Activated T-helper 1 cell treated with anti-CD3 and anti-CD28 coated beads, Interleukin-2, amount 50 U/mL, for 16 hours (primary cell): ENCODE measurements at places on chromosomes 3 and 15.

GRCh38 chr3:173659972-173660371, 262.4 kb downstream of the NLGN1 start:
- no peak for DNase-seq

DNA sequence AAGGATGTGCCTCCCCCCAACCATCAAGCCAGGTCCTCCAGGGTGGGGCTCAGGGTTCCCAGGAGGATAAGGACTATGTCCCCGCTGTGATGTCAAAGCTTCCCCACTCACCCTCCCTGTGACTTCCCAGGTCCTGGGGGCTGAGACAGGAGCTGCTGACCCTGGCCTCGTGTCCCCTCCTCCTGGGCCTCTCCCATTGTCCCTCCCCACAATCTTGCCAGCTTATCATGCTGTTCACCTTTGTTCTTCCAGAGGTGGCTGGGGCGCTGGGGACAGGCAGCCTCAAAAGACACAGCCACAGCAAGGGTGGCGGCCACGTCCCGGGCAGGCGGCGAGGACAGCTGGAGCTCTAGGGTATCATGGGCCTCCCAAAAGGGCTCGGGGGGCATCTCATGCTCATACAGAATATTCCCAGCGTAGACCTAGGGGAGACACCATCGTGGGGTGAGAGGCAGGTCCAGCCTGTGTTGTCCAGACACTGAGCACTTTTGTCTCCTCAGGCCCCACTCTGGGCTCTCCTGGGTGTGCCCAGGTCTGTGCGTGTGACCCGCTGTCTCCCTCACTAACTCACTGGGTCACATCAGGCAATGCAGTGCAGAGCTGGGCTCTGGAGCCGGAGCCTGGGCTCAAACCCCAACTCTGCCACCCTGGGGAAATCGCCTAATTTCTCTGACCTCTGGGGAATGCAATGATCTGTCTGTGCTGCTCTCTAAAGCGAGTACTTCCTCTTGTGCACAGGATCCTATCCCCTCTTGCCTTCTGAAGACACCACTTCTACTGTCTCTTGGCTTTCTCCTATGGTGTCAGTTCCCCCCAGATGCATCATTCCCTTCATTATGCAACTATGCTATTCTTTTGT, 30.0 kb downstream of the SNX33 start:
- DNase-seq: no peak

- DNase-seq: no peak
Measured at GRCh38 chr15:73589766-73590165, 43.4 kb downstream of the NPTN start.

DNA sequence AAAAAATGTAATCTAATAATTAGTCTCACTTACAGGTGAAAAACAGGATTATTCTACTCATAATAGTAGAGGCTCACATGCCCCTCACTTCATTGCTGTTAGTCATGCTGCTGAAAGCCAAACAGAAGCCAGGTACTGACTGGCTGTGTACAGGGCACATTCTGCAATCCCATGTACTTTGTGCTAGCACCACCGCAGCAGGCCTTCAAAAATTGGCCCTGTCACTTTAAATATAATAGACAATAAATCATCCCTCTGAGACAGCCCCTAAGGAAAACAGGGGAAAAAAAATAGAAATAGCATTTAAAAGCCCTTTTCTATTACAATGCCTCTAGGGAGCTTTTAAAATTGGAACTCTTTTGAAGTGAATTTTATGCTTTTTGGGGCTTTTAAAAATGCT, 723.8 kb downstream of the TUSC7 start:
- DNase-seq: no peak

DNA sequence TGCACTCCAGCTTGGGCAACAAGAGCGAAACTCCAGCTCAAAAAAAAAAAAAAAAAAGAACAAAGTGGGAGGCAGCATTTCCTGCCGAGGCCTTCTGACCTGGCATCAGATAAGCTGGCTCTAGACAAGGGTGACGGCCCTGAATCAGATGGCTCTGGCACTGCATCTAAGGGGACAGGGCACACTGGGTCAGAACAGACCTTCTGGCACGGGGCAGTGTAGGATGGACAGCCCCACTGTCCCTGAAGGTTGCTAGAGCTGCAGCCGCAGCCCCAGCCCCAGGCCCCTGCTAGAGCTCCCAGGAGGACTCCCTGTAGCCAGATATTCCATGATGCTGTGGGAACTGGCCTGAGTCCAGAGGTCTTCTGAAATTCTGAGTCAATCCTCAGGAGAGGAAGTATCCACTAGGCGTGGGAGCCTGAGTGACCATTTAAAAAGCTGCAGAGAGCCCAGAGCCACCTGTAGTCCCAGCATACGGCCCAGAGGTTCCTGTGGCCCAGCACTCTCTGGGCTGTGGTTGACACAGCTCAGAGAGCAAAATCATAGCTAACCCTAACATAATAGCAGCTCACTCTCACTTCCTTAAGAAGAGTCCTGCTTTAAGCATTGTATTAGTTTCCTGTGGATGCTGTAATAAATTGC, 69.2 kb upstream of the MFGE8 start:
- DNase-seq: no peak

DNA sequence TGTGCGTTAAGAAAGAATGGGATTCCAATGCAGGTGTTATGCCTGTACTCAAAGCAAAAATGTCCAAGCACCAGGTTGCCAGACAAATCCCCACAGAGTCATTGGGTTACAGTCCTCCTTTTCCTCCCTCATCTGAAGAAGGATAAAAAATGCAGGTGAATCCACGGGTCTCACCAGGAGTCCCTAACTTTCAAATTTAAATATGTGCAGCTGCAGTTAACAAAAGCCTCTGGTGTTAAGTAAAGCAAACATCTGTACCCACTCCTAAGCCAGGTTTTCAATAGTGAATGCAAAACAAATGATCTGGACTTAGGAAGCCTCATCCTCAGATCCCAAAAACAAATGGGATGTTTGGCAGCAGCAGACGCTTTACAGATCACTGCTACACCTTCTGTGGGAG, 70.4 kb upstream of the SETMAR start:
- no peak for DNase-seq

- DNase-seq: no peak
Measured at GRCh38 chr15:32866454-32867312, 148.9 kb downstream of the GREM1 start.

DNA sequence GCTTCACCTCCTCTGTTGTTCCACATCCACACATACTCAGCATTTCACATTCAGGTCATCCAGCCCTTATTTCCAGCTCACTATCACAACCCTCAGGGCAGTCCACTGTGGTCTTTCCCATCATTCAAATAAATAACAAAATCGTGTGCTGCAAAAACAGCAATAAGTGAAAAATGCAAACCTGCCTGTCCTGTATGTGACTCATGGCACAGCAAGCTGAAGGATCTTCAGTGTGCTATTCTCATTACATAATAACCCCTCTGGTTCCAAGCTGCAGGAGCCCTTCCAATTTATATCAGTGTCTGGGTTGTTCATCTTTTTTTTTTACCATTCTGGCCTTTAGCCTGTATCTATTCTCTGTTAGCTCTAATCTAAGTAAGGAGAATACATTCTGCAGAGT, 185.3 kb upstream of the UBE2E2 start:
- no peak for DNase-seq
